Activated CD4-positive, alpha-beta T cell treated with anti-CD3 and anti-CD28 coated beads for 24 hours (primary cell): ENCODE measurements at places on chromosomes 11 and 22.

DNA sequence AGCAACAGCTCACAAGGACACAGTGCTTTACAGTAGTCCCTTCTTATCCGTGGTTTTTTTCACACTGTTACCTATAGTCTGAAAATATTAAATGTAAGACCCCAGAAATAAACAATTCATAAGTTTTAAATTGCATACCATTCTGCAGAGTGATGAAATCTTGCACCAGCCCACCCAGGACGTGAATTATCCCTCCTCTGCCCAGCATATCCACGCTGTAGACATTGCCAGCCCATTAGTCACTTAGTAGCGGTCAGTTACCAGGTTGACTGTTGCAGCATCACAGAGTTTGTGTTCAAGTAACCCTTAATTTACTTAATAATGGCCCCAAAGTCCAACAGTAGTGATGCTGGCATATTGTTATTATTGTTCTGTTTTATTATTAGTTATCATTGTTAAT lies 3.6 kb downstream of the CLTCL1 start:
- no peak for DNase-seq

GRCh38 chr11:79285756-79286155 lies 155.1 kb downstream of the TENM4 start:
- no peak for DNase-seq

- no peak for DNase-seq
Observed at GRCh38 chr11:102868339-102868738, 6.4 kb downstream of the MMP12 start.

DNA sequence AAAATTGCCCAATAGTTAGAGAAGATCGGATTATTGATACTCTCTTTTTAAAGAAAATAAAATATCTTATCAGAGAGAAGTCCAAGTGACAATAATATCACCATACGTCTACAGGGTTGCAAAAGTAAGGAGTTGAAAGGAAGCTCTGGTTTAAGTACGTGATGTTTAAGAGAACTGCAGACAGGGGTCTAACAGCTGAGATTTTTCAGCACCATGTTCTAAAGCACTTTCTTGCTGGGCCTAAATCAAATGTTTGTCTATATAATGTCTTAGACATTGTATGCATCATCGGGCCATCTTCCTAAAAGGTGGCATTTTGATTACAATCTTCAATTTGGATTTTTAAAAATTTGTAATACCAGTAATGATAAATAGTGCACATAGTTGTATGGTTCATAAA lies 133.3 kb downstream of the RRAS2 start:
- no peak for DNase-seq

GRCh38 chr22:37427711-37428635 lies 694 bp upstream of the ELFN2 start:
- no peak for DNase-seq

- no peak for DNase-seq
Observed at GRCh38 chr11:77074205-77074604, 7.4 kb downstream of the CAPN5 start.

DNA sequence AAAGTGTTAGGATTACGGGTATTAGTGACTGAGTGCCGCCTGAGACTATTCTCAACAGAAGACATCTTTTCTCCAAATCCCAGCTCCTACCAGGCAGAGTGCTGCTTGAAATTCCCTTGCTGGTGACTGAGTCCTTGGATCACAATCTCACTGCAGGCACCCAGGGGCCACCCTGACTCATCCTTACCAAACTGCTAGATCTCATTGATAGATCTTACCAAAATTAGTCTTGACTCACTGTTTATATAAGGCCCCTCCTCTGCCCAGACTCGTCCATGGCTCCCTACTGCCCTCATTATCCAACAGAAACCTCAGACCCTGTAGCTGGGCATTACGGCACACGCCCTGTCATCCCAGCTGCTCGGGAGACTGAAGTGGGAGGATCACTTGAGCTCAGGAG lies 14.7 kb downstream of the TBC1D10A start:
- DNase-seq, result no peak

DNA sequence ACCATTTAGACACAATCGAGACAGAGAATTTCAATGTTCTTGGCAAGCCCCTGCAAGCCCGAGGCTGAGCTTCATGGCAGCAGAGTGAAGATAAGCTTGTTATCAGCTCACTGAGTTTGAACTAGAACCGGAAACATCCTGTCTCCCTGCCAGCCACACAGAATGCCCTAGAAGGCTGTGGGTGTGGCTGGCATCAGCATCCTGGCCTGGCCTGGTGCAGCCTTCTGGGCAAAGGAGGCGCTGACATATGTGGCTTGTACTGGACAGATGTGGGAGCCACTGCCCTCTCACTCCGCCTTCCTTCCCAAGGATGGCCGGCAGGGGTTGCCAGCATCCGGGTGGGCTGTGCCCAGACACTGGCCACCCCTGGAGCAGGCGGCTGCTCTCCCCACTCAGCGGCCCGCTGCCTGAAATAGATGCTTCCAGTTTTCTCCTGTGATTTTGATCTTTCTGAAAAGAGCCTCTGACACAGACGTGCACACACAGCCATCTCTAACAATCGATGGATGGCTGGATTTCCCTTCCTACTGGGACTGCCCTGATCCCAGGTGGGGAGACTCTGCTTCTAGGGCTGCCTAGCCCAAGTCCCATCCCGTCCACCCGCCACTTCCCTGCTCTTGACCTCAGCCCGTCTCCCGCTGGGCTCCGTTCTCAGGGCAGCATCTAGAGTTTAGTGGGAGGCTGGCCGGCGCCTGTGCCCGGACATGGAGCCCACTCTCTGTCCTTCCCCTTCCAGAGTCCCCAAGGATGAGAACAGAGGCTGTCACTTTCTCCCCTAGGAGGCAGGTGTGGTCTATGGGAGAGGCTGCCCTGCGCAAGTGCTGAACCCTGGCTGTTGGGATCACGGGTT lies 149.7 kb downstream of the CTTN start:
- DNase-seq, result no peak

- no peak for DNase-seq
Observed at GRCh38 chr11:114081641-114082414, 22.3 kb downstream of the ZBTB16 start.

DNA sequence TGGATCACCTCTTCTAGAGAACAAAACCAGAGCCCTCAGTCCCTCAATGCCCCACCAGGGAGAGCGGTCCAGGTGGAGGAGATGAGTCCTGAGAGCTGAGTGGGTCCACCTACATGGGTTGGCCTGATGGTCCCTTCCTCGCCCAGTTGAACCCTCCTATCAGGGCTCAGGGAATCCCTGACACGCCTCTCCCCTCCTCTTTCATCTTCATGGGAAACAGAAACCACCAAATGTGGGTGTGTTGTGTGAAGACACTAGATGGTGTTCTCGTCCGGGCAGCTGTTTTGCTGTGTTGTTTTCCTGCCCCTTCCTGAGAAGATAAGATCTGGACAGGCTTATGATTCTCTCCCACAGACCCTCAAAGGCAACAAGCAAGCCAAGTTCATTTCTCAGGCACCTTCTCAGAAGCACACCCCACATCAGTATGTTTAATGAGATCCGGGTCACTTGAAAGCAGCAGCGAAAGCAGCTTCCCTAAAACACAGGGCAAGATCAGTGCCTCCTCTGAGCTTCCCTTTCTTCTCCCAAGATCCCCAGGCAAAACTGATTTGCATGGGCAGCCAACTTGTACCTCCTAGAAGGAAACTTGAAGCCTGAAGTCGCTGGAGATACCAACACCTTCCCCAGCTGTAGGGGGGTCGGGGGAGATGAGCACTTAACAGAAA lies 35.3 kb upstream of the POU2AF1 start:
- no peak for DNase-seq

GRCh38 chr11:44702889-44703288 lies 23.9 kb upstream of the TSPAN18 start:
- no peak for DNase-seq

DNA sequence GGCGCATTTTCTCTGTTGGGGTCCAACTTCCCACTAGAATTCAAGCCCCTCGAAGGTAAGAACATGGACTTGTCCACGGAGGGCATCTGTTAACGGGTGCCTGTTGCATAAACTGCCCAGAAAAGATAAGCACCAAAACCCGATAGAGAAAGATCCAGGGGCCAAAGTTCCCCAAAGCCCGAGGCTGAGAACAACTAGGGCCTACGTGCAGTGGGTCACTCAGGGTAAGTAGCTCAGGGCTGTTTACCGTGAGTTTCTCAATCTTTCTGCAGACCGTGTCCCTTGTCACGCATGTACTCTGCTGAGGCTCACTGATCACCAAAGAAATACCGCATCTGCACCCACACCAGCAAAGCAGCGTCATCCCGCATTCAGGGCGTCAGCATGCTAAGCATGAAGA lies 24.4 kb downstream of the PGA5 start:
- no peak for DNase-seq

- DNase-seq, result no peak
Observed at GRCh38 chr11:75827562-75827961, 12.6 kb downstream of the UVRAG start.

DNA sequence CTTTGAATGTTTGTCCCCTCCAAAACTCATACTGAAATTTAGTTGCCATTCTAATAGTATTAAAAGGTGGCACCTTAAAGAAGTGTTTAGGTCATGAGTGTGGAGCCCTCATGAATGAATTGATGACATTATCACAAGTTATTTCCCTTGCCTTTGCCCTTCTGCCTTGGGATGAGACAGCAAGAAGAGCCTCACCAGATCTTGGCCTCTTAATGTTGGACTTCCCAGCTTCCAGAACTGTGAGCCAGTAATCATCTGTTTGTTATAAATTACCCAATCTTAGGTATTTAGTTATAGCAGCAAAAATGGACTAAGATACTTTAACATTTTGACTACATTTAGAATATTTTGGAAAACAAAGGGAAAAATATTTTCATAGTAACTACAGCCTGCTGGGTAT lies 371.0 kb downstream of the JRKL start:
- DNase-seq, result no peak

GRCh38 chr11:27391331-27392015 lies 28.5 kb upstream of the CCDC34 start:
- DNase-seq, result no peak

DNA sequence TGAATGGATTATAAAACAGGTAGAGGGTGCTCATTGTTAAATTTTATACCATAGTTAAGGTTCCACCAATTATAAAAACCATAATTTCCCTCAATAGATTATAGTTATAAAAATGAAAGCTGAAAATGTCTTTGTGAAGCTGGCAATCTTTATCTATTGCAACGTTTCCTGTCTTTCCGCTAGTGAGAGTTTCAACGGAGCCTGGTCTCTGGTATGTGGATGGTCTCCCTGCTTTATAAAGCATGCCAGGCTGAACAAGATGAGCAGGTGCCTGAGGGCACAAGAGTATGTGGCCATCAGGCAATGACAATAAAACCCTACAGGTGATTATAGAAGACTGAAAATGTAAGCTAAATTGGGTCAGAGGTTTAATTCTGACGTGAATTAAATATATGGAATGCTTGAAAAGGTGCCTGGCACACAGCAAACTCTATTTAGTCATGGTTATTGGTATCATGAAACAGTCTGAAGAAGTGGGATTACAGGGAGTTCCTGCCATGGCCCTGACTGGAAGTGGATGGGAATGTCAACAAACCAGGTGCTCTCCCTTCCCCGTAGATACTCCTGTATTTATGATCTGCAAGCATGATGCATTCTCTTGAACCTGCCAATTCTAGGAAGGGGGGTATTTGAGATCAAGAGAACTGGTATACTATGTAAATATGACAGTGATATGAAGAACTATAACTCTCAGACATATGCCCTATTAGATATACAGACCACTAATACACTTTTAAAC lies 115.7 kb downstream of the ENTHD1 start:
- DNase-seq, result no peak

DNA sequence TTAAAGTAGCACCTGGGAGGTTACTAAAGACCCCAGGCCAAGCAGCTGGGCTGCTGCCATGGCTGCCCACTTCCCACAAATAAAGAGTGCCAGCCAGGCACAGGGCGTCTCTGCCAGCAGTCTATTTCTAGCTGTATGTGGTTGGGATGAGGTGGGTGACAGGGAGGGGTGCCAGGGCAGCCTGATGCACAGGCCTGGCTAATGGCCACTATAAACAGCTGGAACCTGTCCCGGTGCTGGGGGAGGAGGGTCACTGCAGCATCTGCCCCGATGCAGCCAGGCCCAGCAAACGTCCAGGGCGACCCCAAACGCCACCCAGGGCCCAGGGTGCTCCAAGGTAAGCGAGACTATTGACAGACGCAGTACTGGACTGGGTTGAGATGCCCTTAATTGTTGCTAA lies 37.4 kb downstream of the SCUBE1 start:
- no peak for DNase-seq

DNA sequence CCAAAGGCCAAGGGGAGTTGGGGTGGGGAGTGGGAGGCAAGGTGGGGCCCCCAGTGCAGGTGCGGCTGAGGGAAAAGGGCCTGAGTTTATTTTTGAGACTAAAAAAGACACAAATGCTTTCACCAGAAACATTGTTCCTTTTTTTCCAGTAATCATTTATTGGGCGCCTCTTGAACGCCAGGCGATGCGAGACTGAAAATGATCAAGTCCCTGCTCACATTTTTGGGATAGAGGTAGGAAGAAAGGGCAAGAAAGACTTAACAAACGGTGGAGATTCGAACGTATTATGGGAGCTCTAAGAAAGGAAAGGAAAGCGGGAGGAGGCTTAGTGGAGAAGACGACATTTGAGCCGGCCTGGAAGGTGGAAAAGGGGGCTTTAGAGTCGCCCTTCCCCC lies 796 bp upstream of the SF3B2 start:
- no peak for DNase-seq

GRCh38 chr11:130150790-130151189 lies 8.8 kb upstream of the ST14 start:
- DNase-seq, result no peak

- no peak for DNase-seq
Observed at GRCh38 chr11:64078284-64078683, 42.6 kb downstream of the FLRT1 start.

DNA sequence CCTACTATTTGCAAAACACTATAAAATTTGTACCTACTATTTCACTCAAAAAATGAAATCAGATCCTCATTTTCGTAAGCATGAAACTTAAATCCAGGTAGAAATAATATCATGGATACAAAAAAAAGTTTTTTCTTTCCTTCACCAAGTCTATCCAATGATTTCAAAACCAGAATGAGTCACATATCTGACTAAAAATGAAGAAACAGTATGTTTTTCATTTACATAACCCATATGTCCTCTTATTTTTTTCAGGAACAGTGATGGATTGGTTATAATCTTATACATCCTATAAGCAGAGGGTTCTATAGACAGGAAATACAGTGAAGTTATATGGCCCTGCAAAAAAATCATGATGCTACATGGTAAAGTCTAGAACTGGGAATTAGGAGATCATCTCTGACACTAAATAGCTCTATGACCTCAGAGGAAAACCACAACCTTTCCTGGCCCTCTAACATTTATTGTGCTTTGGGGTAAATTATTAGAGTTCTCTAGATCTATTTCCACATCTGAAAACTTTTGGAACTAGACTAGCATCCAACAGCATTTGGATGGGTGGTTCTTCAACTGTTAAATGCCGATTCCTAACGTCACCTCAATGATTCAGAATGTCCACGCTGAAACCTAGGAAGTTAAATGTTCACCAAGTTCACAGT lies 10.9 kb downstream of the MTMR2 start:
- no peak for DNase-seq
